ENCODE measurements at places on chromosomes 16 and 17. TPM values are rescaled to one million over a fixed set of nuclear protein-coding genes. Genes with fewer than 3 reads are reported as not detected.

The TSPOAP1 gene
- not detected for total RNA-seq

The SEPTIN1 gene
- 2.2 TPM for total RNA-seq

The FBRS gene
- 42.7 TPM for total RNA-seq

The CHST4 gene
- 0.13 TPM for total RNA-seq

The ABCC11 gene
- 0.06 TPM for total RNA-seq

The TMEM235 gene
- not detected for total RNA-seq

The KRT26 gene
- not detected for total RNA-seq

The CA10 gene
- total RNA-seq, result not detected

The KCNH4 gene
- total RNA-seq, result 0.36 TPM

The ITGAX gene
- 1.1 TPM for total RNA-seq

The MFAP4 gene
- total RNA-seq, result 0.15 TPM

The NOXO1 gene
- total RNA-seq, result 0.08 TPM

The KRT40 gene
- not detected for total RNA-seq

The MAF gene
- total RNA-seq, result 0.46 TPM

The CCL23 gene
- total RNA-seq, result not detected

The CSH1 gene
- total RNA-seq, result not detected

The KRTAP2-2 gene
- not detected for total RNA-seq

Measured in A549 treated with AZD2906 at 1 μM for 4 hours (cell line).